ENCODE measurements at places on chromosomes 5 and 9.

DNA sequence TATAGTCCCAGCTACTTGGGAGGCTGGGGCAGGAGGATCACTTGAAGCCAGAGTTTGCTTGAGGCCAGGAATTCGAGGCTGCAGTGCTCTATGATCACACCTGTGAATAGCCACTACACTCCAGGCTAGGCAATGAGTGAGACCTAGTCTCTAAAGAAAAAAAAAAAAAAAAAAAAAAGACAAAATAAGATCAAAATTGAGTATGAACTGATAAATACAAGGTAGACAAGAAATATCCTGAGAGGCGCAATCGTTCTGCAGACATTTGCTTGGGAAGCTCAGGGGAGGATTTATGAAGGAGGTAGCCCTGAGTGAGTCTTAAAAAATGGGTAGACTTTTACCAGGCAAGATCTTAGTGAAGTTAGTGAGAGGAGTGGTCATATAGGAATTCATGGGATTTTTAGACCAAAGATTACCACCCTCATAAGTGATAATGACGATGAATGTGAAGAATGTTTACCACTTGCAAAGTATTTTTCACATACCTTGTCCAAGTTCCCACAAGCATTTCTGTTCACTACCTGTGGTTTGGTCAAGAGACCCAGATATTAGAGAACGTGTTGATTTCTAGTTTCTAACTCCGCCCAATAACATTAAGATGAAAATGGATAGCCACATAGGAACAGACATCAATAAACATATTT, 4.4 kb downstream of the PDCD1LG2 start:
- DNase-seq, result no peak

DNA sequence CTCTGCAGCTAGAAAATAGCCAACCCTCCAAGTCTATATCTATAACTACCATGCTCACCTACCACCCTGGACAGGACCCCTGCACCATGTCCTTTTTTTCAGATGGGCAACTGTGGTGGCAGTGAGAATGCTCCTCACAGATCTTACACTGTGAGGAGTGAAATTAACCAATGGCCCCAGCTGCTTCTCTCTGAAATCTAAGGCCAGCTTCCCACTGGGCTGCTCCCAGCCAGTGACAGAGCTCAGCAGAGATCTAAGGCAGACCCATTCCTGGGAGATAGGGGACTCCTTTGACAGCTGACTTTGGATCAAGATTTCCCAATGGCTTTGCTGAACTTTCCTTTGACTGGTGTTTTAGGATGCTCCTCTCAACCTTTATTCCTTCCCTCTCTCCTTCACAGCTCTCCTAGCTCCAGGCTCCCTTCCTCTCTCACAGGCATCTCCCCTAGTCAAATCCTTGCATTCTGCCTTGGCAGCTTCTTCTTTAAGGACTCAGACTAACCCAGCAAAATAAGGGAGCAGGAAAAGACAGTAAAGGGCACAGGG, 1.6 kb upstream of the ARAP3 start:
- DNase-seq, result no peak

DNA sequence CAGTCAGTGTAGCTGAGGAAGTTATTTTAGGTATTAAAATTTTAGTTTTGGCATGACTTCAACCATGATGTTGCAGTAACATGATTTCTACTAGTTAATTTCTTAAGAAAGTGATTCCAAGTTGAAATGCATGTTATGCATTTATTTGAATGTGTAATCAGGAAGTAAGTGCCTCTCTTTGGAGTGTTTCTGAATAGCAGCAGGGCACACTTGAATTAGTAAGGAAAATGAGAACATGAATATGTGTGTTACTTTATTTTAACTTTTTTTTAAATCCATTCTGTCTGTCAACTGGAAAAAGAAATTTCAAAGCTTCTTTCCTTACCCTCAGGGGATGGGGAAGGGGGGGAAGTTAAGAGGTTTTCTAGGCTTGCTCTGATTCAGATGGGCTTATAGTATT, 40.4 kb downstream of the CTNNA1 start:
- DNase-seq, result no peak

DNA sequence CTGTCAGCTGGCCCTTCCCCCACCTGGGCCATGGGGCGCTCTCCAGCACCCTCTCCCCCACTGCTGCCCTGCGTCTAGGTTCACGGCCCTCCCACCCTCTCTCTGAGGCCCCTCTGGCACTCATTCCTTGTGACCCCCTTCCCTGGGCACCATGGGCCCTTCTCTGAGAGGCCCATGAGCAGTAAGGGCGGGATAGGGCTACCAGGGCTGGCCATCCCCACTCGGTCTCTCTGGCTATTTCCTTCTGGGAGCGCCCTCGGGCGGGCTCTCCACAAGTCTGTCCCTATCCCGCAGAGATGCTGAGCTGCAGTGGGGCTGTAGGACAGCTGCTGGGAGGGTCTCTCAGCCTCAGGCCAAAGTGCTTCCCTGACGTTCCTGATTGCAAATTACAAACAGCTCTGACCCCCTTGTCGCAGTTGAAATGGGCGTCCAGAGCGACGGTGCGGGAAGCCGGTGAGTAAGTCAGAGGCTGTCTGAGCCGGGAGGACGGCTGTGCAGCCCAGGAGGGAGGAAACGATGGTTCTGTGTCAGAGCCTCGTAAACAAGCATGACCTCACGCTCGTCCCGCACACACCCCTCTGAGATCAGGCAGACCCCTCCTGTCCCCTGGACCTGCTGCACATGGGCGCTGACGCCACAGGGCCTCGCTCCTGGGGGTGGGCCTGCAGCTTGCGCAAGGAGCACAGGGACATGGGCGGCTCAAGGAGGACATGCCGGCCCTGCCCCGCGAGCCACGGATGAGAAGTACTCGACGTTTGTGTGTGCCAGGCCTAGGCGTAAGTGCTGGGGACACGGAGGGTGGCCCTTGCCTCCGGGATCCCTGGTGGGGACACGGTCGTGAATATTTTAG, 36.3 kb upstream of the GFPT2 start:
- DNase-seq, result no peak

GRCh38 chr9:9170439-9171134, 1371.0 kb upstream of the DMAC1 start:
- DNase-seq, result no peak

GRCh38 chr9:5684101-5684500, 55.2 kb downstream of the RIC1 start:
- DNase-seq, result peak; percentile 8

DNA sequence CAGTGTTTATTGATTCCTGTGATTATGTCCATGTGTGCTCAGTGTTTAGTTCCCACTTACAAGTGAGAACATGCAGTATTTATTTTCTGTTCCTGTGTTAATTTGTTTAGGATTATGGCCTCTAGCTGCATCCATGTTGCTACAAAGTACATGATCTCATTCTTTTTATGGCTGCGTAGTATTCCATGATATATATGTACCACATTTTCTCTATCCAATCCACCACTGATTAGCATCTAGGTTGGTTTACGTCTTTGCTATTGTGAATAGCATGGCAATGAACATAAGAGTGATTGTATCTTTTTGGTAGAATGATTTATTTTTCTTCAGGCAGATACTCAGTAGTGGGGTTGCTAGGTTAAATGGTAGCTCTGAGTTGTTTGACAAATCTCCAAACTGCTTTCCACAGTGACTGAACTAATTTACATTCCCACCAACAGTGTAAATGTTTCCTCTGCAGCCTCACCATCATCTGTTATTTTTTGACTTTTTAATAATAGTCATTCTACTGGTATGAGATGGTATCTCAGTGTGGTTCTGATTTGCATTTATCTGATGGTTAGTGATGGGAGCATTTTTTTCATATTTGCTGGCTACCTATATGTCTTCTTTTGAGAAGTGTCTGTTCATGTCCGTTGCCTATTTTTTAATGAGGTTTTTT, 47.5 kb upstream of the ELL2 start:
- DNase-seq, result no peak

GRCh38 chr9:97660340-97660739, 26.7 kb downstream of the NCBP1 start:
- no peak for DNase-seq

DNA sequence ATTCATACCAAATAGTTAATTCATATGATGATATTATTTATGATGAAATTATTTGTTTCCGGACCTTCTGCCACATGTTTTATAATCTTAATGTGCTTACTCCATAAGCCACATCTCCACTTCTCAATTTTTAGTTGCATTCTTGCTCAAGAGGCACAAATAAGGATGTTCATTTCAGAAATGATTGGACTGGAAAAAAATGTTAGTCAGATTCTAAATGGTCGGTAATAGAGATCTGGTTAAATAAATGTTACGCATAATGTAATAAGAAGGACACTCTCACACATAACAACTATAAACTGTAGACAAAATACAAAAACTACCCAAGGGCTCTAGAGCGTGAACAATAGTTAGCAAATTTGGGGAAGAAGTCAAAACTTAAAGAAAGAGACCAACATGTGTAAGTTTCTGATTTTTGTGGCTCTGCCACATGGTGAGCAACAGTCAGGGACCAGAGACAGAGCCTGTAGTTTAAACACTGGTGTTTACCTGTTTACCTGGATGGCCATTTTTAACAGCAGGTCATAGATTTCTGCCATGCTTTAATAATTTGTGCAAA, 554.3 kb upstream of the CLINT1 start:
- DNase-seq, result no peak

- DNase-seq, result no peak
These were observed 307.3 kb upstream of the SGCD start for GRCh38 chr5:156019571-156020180.

GRCh38 chr9:98791608-98792490, 4.5 kb downstream of the ANKS6 start:
- DNase-seq, result no peak

DNA sequence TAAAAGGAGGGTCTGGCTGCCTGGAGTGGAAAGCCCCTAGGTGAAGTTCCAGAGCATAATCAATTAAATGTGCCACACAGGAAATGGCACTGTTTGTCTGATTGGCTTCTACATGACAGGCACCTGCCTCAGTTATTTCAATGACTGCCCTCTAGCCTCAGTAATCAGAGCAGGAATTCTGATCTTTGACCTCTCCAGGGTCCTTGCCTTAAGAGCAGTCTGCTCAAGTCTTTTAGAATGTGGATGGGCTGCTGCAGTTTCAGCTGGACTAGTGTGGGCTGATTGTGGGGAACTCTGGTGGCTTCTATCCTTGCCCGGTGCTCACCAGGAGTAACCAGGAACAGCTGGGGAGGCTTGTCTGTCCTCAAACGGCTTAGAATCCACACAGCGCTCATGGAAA, 98.9 kb downstream of the LIX1 start:
- no peak for DNase-seq

- DNase-seq, result no peak
These were observed 52.6 kb downstream of the MED27 start for GRCh38 chr9:132026932-132027585.

DNA sequence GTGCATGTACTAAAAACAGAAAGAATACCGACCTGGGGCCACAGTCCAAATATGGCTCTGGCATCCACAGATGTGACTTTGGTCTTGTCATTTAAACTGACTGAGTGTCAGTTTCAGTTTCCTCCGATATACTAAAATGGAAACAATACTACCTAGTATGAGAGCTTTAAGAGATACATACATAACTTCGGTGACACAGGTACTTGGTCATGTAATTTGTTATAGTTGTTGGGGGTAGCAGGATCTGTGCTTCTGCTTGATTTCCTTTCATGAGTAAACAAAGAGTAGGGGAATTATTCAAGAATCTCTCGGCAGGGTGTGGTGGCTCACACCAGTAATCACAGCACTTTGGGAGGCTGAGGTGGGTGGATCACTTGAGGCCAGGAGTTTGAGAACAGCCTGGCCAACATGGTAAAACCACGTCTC, 32.1 kb downstream of the MTMR12 start:
- no peak for DNase-seq

DNA sequence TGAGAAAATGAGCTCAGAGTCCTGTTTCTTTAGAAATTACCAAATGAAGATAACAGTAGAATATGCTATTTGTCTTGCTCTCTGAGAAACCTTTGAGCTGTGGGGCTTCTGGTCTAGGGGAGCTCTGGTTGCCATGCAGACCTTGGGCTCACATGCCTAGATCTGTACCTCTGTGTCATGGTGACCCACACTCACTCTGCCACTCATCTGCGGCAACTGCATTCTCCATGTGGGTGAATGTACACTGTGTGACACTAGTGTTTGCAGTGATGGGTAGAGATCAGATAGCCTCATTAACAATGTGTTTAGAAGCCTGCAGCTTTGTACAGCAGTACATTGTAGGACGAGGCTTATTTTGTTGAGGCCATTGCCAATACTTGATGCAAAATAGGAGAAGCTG, 521.2 kb downstream of the CHSY3 start:
- DNase-seq, result no peak

DNA sequence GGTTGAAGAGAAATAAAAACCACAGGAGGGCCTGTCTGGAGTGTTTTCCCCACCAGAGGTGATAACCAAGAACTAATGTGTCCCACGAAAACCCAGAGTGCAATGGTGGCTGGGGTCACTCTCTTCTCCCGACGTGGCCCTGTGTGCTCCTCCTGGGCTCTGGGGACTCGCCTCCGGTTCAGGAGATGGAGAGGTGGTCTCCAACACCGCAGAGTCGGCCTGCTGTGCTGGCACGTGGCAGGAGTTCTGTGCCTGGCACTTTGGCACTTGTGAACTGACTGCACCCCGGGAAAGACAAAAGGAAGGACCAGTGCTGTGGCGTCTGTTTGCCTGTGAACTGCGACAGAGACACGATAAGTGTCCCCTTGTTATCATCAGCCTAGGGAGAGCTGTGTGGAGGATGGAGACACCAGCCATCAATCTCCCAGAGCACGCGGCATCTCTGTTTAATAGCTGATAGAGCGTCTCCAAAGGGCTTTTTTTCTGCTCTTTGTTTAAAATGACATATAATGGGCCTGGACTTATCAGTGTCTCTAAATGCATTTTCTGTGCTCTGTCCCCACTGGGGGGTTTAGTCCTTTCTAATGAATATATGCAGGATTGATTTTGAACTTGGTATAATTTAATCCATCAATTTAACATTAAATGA, 98.3 kb downstream of the MRPL36 start:
- no peak for DNase-seq

- DNase-seq, result no peak
These were observed 2.7 kb downstream of the ENHO start for GRCh38 chr9:34520096-34520495.

DNA sequence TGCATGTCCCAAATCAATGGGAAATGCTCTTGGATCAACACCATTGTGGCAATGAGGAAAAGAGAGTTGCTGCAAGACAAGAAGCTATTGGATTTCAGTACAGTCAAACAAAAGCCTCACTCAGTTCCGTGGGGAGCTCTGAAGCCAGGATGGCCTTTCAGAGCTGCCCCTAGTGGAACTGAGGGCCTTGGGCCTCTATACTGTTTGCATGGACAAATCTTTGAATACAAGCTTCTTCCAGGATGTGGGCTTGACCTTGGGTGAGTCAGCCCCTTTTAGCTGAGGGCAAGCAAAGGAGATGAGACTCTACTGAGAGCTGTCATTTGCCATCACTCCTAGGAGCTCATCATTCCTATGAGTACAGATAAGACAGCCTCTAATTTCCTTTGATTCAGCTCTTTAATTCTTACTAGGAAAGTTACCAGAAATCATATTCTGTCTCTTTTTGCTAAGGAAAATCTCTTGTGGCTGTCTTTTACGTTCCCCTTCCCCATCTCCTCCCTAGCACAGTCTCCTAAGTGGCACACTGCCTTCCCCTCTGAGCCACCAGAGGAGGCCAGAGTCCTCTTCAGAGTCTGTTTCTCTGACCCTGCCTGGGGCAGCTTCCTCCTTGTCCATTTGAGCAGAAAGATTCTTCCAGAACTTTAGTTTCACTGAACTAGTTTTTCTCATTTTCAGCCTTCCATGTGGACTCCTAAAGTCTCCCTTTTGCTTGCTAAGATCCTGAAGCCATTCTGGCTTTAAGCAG, 168.8 kb upstream of the POC5 start:
- no peak for DNase-seq

Measured in fibroblast of mammary gland (primary cell).